ENCODE measurements at places on chromosomes 3 and 15.

DNA sequence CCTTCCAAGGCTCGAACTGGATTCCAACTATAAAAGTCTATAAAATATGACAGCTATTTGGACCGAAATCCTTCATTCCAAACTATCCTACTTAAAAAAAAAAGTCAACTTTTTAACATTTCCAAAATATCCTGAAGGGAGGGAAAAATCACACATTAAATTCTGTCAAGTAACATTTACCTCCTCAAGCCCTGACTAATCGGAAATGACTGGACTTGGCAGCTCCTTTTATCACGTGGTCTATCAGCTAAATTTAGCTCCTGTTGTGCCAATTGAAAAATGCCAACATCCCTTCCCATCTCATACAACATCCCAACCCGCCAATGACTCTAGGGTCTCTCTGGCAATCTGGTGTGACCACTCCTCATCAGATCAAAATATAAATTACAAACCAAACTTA, 297.9 kb downstream of the FHIT start:
- H3K27me3 ChIP-seq: no peaks in the 10 kb centered on the region
- DNase-seq: no peak
- H3K27ac ChIP-seq: no peak overlapping the region
- no peaks in the 10 kb centered on the region for H3K36me3 ChIP-seq
- H3K4me1 ChIP-seq: no peaks in the 10 kb centered on the region

- no peaks in the 10 kb centered on the region for H3K4me1 ChIP-seq
- no peaks in the 10 kb centered on the region for H3K27me3 ChIP-seq
- H3K27ac ChIP-seq: no peak overlapping the region
- no peak overlapping the region for H3K4me3 ChIP-seq
- DNase-seq: no peak
These were observed 277.1 kb upstream of the UMPS start for GRCh38 chr3:124453189-124453588.

- no peaks in the 10 kb centered on the region for H3K36me3 ChIP-seq
- DNase-seq: no peak
- peaks cover 13% of the 10 kb centered on the region for H3K4me1 ChIP-seq
- peak overlapping the region; percentile 89 for H3K27ac ChIP-seq
- peak overlapping the region; percentile 80 for H3K4me3 ChIP-seq
- no peaks in the 10 kb centered on the region for H3K27me3 ChIP-seq
These were observed 1.1 kb downstream of the TBC1D2B start for GRCh38 chr15:78076231-78077052.

GRCh38 chr3:140552898-140553297, 125.0 kb upstream of the TRIM42 start:
- no peaks in the 10 kb centered on the region for H3K4me1 ChIP-seq
- DNase-seq: no peak
- no peaks in the 10 kb centered on the region for H3K36me3 ChIP-seq
- no peaks in the 10 kb centered on the region for H3K27me3 ChIP-seq

Measured in pancreas (tissue), 10 donors.